ENCODE measurements at places on chromosomes 13 and 19.

DNA sequence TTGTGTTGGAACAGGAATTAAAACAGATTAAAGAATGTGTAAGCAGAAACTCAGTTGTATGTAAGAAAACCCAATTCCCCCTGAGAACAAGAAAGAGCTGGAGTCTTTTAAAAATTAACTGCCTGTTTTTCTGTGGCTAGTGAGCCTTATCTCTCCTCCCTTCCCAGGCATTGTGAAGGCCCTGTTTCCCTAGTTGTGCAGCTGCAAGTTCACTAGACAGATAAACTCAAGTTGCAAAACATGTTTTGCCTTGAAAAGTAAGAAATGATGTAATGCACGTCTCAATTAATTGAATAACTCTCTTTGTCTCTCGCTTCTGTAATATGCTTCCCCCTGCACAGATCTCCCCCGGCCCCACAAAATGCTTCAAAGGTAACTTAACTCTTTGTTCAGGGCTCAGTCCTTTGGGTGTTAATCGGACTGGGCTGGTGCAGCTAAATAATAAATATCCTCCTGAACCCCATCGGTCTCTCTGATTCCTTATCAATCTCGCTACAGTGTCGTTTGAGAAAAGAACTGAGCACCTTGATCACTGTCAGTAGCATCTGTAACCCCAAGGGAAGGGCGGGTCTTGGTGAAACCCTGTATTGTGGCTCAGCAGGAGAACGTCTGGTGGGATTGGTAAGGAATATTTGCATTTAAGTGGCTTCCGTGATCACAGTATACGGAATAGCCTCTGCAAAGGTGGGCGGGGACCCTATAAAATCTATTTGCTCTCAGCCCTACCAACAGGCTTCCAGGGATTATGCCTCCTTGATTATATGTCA is 1.6 kb upstream of the ZNF556 start:
- no peak for DNase-seq

DNA sequence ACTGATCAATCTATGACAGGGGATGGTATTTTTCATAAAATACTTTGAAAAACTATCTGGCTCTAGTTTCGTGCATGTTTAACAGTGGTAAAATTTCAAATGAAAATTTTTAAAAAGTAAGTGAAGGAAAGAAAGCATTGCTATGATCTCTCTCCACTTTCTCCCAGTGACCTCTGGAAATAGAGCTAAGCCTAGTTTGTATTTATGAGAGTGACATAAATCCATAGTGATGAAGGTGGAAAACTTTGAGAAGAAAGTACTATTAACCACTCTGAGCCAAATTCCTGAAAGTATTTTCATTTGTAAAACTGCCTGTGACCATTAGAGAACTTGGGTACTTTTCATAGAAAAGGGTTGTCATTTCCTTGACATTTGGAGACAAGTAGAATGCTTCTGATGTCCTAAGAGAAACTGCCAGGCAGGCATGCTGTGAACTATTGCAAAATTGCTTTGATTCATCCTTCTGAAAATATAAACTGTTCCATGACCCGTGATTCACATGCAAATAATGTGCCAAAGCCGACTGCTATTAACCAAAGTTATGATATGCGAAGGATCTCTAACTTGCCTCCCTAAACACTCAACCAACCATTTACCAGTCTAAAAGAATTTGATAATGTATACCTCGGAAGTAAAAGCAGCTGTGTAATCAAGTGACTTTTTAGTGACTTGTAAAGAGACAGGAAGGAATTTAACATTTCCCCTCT is 133.2 kb downstream of the VWA8 start:
- DNase-seq: no peak

GRCh38 chr13:50412046-50412617 is 396.9 kb downstream of the KCNRG start:
- no peak for DNase-seq

- no peak for DNase-seq
These were observed 290.0 kb downstream of the PCDH9 start for GRCh38 chr13:66940113-66940512.
